ENCODE measurements at places on chromosomes 3 and 15.

GRCh38 chr3:162468791-162469190 lies 972.2 kb downstream of the OTOL1 start:
- H3K27ac ChIP-seq = no peak overlapping the region
- no peaks in the 10 kb centered on the region for H3K36me3 ChIP-seq
- H3K27me3 ChIP-seq = no peaks in the 10 kb centered on the region
- no peaks in the 10 kb centered on the region for H3K4me1 ChIP-seq
- DNase-seq = no peak

GRCh38 chr15:91227117-91227516 lies 127.1 kb downstream of the SV2B start:
- H3K36me3 ChIP-seq = no peaks in the 10 kb centered on the region
- no peak overlapping the region for H3K27ac ChIP-seq
- H3K4me3 ChIP-seq = no peak overlapping the region
- H3K27me3 ChIP-seq = no peaks in the 10 kb centered on the region

GRCh38 chr15:54131410-54131809 lies 153.2 kb downstream of the UNC13C start:
- no peaks in the 10 kb centered on the region for H3K36me3 ChIP-seq
- no peak overlapping the region for H3K27ac ChIP-seq
- no peaks in the 10 kb centered on the region for H3K4me1 ChIP-seq
- DNase-seq = no peak
- H3K27me3 ChIP-seq = no peaks in the 10 kb centered on the region
- H3K4me3 ChIP-seq = no peak overlapping the region

DNA sequence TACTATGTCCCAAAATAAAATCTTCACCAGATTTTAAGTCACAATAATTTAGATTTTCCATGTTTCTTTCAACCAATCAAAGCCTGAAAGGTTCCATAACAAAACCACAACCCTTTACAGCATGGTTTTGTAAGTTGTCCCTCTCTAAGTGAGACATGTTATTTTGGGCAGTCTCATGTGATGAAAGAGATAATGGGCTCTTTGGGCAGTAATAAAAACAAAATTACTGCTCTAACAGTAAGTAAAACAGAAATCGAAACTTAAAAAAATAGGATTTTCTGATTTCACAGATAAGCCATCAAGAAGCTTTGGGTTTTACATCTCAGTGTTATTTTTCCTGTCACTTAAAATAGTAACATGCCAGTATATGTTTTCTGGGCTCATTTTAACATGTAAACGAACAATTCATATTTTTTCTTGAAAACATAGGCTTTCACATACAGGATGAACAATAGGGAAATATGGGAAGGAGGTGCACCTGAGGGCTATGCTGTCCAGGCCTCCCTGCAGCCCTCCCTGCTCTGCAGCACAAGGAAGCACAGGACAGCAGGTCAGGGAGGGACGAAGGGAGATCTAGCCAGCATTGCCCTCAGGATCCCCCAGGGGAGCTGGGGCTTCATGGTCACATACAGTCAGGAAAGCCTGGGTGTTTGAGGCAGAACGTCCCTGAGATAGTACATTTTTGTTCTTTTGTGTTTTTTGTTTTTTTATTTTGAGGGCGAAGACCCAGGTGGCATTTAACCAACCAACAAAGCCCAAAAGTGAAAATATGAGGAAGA lies 157.4 kb downstream of the SHOX2 start:
- H3K4me3 ChIP-seq = no peak overlapping the region
- no peak overlapping the region for H3K27ac ChIP-seq
- DNase-seq = no peak

DNA sequence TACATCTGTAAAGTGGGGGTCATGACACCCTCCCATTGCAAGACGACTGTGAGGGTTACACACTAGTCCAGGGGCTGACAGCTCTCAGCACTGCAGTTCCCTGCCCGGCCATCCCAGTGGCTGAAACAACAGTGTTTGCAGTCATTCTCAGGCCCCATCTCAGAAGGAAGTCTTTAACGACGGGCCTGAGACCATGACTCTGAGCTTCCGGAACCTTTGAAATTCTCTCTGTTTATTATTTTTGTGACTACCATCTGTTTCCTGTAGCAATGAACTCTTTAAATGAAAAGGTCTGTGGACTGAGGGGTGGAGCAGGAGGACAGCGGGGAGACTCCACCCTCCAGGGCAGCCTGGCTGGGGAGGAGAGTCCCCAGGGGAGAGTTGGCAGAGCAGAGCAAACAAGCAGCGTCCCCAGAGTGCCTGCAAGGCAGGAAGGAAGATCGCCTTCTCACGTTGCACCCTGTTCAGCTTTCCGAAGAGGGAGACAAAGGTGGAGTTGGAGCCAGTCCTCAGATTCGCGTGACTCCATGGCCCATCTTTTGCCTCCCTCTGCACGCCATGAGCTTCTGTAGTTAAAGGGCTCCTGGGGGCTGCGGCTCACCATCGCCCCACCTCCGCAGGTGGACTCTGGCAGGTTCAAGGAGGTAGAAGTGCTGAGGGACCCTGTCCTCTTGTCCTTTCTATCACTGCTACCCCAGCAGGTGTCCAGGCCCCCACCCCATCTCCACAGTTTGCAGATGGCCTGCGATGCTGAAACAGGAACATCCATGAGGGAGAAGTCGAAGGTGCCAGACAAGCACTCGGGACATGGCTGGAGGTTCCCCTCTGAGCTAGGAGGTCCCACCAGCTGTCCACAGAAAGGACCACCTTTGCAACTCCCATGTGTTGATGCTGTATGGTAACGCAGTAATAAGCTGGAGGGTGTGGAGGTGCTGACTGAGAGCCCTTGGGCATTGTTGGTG lies 525.8 kb upstream of the PROK2 start:
- H3K4me3 ChIP-seq = no peak overlapping the region
- H3K27me3 ChIP-seq = no peaks in the 10 kb centered on the region
- peak; percentile 86 for DNase-seq
- H3K36me3 ChIP-seq = no peaks in the 10 kb centered on the region

DNA sequence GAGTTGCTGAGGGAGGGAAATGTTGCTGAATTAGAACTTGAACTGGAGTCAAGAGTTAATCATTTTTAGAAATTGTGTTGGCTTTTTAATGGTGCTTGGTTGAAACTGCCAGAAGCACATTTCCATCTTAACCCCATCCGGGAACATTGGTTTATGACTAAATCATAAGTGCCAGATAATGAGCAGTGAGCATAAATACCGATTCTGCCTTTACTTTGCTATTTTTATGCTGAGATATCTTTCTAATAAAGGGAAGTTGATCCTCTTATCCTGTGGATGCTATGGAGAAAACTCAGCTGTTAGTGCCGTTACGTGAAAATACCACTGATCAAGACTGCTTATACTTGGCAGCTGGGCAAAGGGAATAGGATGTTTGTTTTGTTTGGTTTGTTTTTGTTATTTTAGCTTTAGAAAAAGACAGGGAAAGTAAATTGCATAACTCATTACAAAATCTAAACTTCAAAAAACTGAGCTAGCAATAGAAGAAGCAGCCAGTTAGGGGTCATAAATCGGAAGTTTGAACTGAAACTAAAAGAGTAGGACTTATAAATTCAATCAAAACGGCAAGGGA lies 813.1 kb downstream of the NAALADL2 start:
- H3K36me3 ChIP-seq = no peaks in the 10 kb centered on the region
- H3K27me3 ChIP-seq = no peaks in the 10 kb centered on the region
- H3K27ac ChIP-seq = no peak overlapping the region
- peak overlapping the region; percentile 58 for H3K4me3 ChIP-seq
- H3K4me1 ChIP-seq = no peaks in the 10 kb centered on the region
- peak; percentile 10 for DNase-seq

GRCh38 chr15:78064544-78064943 lies 13.0 kb downstream of the TBC1D2B start:
- no peak for DNase-seq
- peak overlapping the region; percentile 22 for H3K27ac ChIP-seq
- H3K4me3 ChIP-seq = no peak overlapping the region
- peaks cover 20% of the 10 kb centered on the region for H3K4me1 ChIP-seq
- no peaks in the 10 kb centered on the region for H3K27me3 ChIP-seq

DNA sequence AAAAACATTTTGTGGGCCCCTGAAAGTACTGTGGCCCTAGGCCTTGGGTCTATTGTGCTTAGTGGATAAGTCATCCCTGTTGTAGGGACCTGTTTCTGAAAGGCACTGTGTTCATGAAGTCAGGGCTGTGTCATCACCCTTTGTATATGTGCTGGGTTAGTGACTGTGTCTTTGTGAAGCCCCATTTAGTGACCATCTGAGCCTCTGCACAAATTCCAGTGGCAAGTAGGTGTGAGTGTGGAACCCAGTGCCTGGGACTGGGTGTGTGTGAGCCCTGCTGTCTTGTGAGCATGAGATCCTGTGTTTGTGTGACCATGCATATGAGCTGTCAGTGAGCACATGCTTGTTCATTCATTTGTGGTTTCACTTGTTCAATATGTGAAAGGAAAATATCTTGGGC lies 1.2 kb upstream of the HYAL1 start:
- no peak overlapping the region for H3K4me3 ChIP-seq
- no peak overlapping the region for H3K27ac ChIP-seq
- H3K36me3 ChIP-seq = peaks cover 6% of the 10 kb centered on the region
- no peaks in the 10 kb centered on the region for H3K27me3 ChIP-seq
- DNase-seq = no peak
- H3K4me1 ChIP-seq = peaks cover 10% of the 10 kb centered on the region

GRCh38 chr15:49215768-49216739 lies 46.0 kb downstream of the GALK2 start:
- no peak overlapping the region for H3K4me3 ChIP-seq
- H3K27me3 ChIP-seq = no peaks in the 10 kb centered on the region
- H3K4me1 ChIP-seq = no peaks in the 10 kb centered on the region
- no peak overlapping the region for H3K27ac ChIP-seq

GRCh38 chr3:45992821-45993221 lies 2.8 kb downstream of the FYCO1 start:
- no peak for DNase-seq
- no peak overlapping the region for H3K4me3 ChIP-seq

GRCh38 chr15:60184579-60184978 lies 180.5 kb downstream of the FOXB1 start:
- no peaks in the 10 kb centered on the region for H3K27me3 ChIP-seq
- DNase-seq = no peak
- H3K4me1 ChIP-seq = no peaks in the 10 kb centered on the region
- H3K27ac ChIP-seq = no peak overlapping the region

DNA sequence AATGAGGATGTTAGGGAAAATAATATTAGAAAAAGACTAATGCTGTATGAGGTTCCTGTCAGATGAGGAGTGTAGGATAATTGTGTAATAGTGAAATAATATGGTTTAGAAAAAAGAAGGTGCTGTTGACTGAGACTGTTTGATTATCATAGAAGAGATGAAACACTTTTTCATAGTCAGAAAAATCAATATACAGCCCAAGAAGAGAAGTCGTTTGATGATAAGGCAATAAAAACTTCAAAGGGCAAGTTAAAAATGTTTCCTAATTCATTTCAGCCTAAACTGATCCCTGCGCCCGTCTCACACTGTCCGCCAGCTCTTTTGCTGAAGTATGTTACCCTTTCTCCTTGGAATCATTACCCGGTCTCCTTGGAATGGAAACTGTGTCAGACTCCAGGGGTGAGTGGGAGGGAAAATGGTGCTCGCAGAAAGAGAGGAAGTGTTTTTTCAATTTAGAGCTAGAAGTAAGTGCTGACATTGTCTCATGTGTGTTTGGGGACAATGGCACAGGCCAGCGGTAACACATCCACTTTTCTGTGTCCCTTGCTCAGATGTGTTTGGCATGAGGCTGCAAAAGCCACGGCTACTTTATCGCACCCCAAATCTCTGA lies 23.6 kb downstream of the DUT start:
- no peak for DNase-seq
- no peaks in the 10 kb centered on the region for H3K27me3 ChIP-seq

- no peaks in the 10 kb centered on the region for H3K27me3 ChIP-seq
- H3K36me3 ChIP-seq = no peaks in the 10 kb centered on the region
- DNase-seq = no peak
- H3K4me3 ChIP-seq = no peak overlapping the region
- H3K27ac ChIP-seq = no peak overlapping the region
Measured at GRCh38 chr3:122475316-122475715, 39.4 kb downstream of the KPNA1 start.

DNA sequence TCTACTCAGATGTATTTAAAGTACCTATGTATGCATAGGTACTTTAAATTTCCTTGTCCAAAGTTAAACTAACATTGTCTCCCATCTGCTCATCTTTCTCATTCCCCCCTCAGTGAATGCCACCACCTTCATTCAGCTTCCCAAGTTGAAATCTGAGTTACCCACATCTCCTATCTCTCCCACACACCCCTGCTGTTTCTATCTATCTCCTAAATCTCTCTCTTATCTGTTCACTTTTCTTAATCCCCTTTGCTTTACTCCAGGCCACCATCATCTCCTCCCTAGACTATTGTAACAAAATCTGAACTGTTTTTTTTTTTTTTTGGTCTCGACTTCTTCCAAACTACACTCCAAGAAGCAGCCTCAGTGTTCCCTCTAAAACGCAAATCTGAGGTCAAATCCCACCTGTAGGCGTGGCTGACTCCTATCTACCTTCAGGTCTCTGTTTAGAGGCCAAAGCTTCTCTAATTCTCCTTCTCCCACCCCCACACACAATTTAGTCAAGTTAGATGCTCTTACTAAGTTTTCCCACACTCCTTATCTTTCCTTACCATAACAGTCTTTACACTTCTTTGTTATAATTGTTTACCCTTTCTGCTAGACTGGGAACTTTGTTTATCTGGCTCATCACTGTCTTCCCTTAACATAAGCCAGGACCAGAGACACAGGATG lies 3.5 kb upstream of the NEO1 start:
- H3K4me1 ChIP-seq = no peaks in the 10 kb centered on the region
- DNase-seq = no peak
- no peaks in the 10 kb centered on the region for H3K36me3 ChIP-seq
- no peak overlapping the region for H3K27ac ChIP-seq
- no peak overlapping the region for H3K4me3 ChIP-seq
- no peaks in the 10 kb centered on the region for H3K27me3 ChIP-seq

GRCh38 chr15:101583284-101583683 lies 68.9 kb downstream of the TM2D3 start:
- no peaks in the 10 kb centered on the region for H3K36me3 ChIP-seq
- no peaks in the 10 kb centered on the region for H3K4me1 ChIP-seq
- no peaks in the 10 kb centered on the region for H3K27me3 ChIP-seq
- no peak for DNase-seq

GRCh38 chr3:45455040-45455439 lies 66.7 kb downstream of the LARS2 start:
- H3K4me1 ChIP-seq = no peaks in the 10 kb centered on the region
- no peak overlapping the region for H3K27ac ChIP-seq
- H3K36me3 ChIP-seq = peaks cover 5% of the 10 kb centered on the region
- DNase-seq = no peak
- H3K27me3 ChIP-seq = no peaks in the 10 kb centered on the region
- no peak overlapping the region for H3K4me3 ChIP-seq

DNA sequence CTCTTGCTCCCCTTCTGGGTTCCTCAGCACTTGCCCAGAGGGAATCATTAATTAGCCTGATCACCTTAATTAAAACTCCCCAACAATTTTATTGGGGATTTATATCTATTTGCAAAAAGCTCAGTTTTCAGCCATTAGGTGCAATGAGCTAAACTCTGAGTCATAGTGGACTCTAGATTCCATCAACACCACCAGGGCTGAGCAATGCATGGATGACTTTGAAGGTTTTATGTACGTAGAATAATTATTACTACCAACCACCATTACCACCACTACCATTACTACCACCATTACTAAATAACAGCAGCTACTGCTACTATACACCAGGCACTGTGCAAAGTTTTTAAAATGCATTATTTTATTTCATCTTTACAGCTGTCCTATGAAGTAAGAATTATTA lies 81.2 kb downstream of the ZNF621 start:
- no peaks in the 10 kb centered on the region for H3K36me3 ChIP-seq
- no peak for DNase-seq
- H3K27ac ChIP-seq = no peak overlapping the region
- H3K4me3 ChIP-seq = no peak overlapping the region

- H3K4me3 ChIP-seq = no peak overlapping the region
- DNase-seq = no peak
- no peaks in the 10 kb centered on the region for H3K36me3 ChIP-seq
- H3K27me3 ChIP-seq = no peaks in the 10 kb centered on the region
- H3K4me1 ChIP-seq = no peaks in the 10 kb centered on the region
Measured at GRCh38 chr3:117567906-117568305, 858.3 kb downstream of the TUSC7 start.

All from kidney (tissue), 22 donors.